Aorta (tissue), 5 donors: ENCODE measurements at places on chromosomes 4 and X. TPM values are rescaled to one million over a fixed set of nuclear protein-coding genes. Genes with fewer than 3 reads are reported as not detected.

MSX1 gene
- total RNA-seq, result 4.5 TPM

SPANXB1 gene
- total RNA-seq, result not detected

PCYT1B gene
- total RNA-seq, result 0.96 TPM

LUZP4 gene
- total RNA-seq, result not detected

CFAP47 gene
- 0.09 TPM for total RNA-seq

PABPC1L2B gene
- total RNA-seq, result not detected

NAT8L gene
- 0.23 TPM for total RNA-seq

ZNF718 gene
- total RNA-seq, result 7.3 TPM

CENPU gene
- total RNA-seq, result 1.1 TPM

GAGE2A gene
- not detected for total RNA-seq

ITIH6 gene
- not detected for total RNA-seq

NEUROG2 gene
- total RNA-seq, result not detected

RIBC1 gene
- 0.58 TPM for total RNA-seq

IL2RG gene
- 7.1 TPM for total RNA-seq

UCP1 gene
- not detected for total RNA-seq

TMEM31 gene
- total RNA-seq, result not detected

ZAR1 gene
- total RNA-seq, result not detected

USP51 gene
- 1.4 TPM for total RNA-seq

ATP2B3 gene
- total RNA-seq, result 0.27 TPM

MAP3K15 gene
- not detected for total RNA-seq

TMPRSS11D gene
- total RNA-seq, result not detected

INPP4B gene
- 29.7 TPM for total RNA-seq

RAB33A gene
- 0.69 TPM for total RNA-seq

TRIM60 gene
- total RNA-seq, result not detected

COL4A5 gene
- total RNA-seq, result 36.3 TPM

PAGE1 gene
- not detected for total RNA-seq

BMX gene
- 3.7 TPM for total RNA-seq

SSX4 gene
- not detected for total RNA-seq

FHDC1 gene
- 0.88 TPM for total RNA-seq

PAK3 gene
- total RNA-seq, result 24.5 TPM

CYSLTR1 gene
- 6.5 TPM for total RNA-seq

CLCN4 gene
- total RNA-seq, result 8.6 TPM
